ENCODE measurements at places on chromosomes 2 and 18. TPM values are rescaled to one million over a fixed set of nuclear protein-coding genes. Genes with fewer than 3 reads are reported as not detected.
A peak's percentile ranks its signal among the peaks of the same experiment; 100 is the strongest.

GRCh38 chr2:70965506-70965905 lies 12.9 kb upstream of the ANKRD53 start:
- H3K4me1 ChIP-seq, result peaks cover 9% of the 10 kb centered on the region
- H3K27ac ChIP-seq, result no peak overlapping the region
- peaks cover 5% of the 10 kb centered on the region for H3K36me3 ChIP-seq
- peaks cover 93% of the 10 kb centered on the region for H3K27me3 ChIP-seq

The SERPINB13 gene
- not detected for total RNA-seq

DNA sequence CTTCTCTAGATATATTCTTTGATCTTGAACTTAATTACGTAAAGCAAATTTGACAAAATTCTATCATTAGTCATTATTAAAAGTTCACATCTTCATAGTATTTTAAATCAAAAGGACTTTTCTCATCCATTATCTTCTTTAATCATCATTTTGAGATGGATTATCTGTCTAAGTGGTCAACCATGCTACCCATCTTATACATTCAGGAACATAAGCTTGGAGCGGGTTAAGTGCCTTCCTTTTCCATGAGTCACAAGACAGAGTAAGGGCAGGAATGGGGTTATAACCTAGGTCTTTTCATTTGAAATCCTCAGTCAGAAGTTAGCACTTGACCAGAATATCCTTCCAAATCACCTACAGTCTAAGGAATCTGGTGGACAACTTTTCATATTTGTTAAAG lies 297.1 kb downstream of the TCF4 start:
- no peak overlapping the region for H3K27ac ChIP-seq
- no peaks in the 10 kb centered on the region for H3K36me3 ChIP-seq
- no peak for DNase-seq

- no peak overlapping the region for H3K27ac ChIP-seq
- DNase-seq, result peak; percentile 32
- no peak overlapping the region for H3K4me3 ChIP-seq
- H3K4me1 ChIP-seq, result peaks cover 20% of the 10 kb centered on the region
Measured at GRCh38 chr2:191486584-191487320, 191.2 kb upstream of the NABP1 start.

GRCh38 chr2:82120115-82120514 lies 1815.6 kb upstream of the LRRTM1 start:
- no peak overlapping the region for H3K4me3 ChIP-seq
- H3K27me3 ChIP-seq, result no peaks in the 10 kb centered on the region
- DNase-seq, result no peak
- H3K36me3 ChIP-seq, result no peaks in the 10 kb centered on the region
- H3K4me1 ChIP-seq, result peaks cover 32% of the 10 kb centered on the region

GRCh38 chr2:71125506-71126294 lies 4.3 kb downstream of the MCEE start:
- no peak overlapping the region for H3K4me3 ChIP-seq
- no peak overlapping the region for H3K27ac ChIP-seq
- no peaks in the 10 kb centered on the region for H3K4me1 ChIP-seq
- DNase-seq, result no peak

GRCh38 chr2:130936451-130936850 lies 99.7 kb downstream of the ARHGEF4 start:
- no peaks in the 10 kb centered on the region for H3K4me1 ChIP-seq
- no peak overlapping the region for H3K27ac ChIP-seq
- H3K4me3 ChIP-seq, result no peak overlapping the region

The ESPNL gene
- 0.61 TPM for total RNA-seq

DNA sequence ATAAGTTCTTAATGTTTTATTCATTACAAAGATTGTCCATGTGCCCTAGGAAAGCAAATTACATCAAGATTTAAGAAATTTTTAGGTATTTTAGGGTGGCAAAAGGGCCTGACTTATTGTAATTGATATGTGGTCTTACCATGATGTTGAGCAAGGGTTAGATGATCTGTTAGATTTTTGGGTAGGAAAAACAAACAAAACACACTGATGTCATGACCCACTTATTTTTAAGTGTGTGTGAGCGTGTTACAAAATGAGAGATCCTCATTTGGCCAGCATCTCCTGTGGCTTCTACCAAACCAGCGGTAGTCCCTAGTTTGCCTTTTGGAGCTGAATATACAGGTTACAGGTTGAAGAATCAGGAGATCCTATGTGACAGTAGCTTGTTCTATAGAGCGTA lies 89.8 kb upstream of the ITGB6 start:
- DNase-seq, result no peak
- H3K36me3 ChIP-seq, result peaks cover 26% of the 10 kb centered on the region
- H3K27ac ChIP-seq, result no peak overlapping the region

GRCh38 chr2:182954789-182955188 lies 83.5 kb downstream of the NCKAP1 start:
- no peak overlapping the region for H3K27ac ChIP-seq
- H3K36me3 ChIP-seq, result peaks cover 17% of the 10 kb centered on the region
- H3K4me3 ChIP-seq, result no peak overlapping the region
- peaks cover 6% of the 10 kb centered on the region for H3K4me1 ChIP-seq
- DNase-seq, result no peak

The RNF152 gene
- 1.0 TPM for total RNA-seq

GRCh38 chr2:164697688-164698461 lies 76.6 kb upstream of the GRB14 start:
- no peak overlapping the region for H3K27ac ChIP-seq
- H3K36me3 ChIP-seq, result peaks cover 7% of the 10 kb centered on the region
- no peak overlapping the region for H3K4me3 ChIP-seq
- DNase-seq, result no peak
- peaks cover 19% of the 10 kb centered on the region for H3K4me1 ChIP-seq

GRCh38 chr2:213234641-213235040 lies 49.6 kb upstream of the SPAG16 start:
- peaks cover 9% of the 10 kb centered on the region for H3K36me3 ChIP-seq
- no peak overlapping the region for H3K4me3 ChIP-seq
- peaks cover 36% of the 10 kb centered on the region for H3K4me1 ChIP-seq
- H3K27ac ChIP-seq, result no peak overlapping the region

The FEV gene
- not detected for total RNA-seq

DNA sequence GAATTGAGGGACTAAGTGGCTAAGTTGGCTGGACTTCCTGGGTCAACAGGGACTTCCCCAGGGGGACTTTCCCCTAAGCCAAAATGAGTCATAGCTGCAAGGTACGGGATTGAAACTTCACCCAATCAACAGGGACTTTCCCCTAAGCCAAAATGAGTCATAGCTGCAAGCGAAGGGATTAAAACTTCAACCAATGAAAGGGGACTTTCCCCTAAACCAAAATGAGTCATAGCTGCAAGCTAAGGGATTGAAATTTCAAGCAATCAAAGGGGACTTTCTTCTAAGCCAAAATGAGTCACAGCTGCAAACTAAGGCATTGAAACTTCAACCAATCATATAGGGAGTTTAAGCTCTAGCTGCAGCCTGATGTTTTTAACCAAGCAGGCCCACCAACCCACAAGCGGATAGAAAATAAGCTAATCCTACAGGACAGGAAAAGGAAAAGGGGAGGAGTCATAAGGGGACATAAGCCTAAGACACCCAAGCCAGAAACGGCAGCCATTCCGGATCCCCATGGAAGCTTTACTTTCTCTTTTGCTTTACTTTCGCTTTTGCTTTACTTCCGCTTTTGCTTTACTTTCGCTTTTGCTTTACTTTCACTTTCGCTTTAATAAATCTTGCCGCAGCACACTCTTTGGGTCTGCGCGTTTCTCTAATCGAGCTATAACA lies 1375.4 kb upstream of the CELF4 start:
- H3K4me1 ChIP-seq, result peaks cover 18% of the 10 kb centered on the region
- H3K27ac ChIP-seq, result peak overlapping the region; percentile 90
- H3K27me3 ChIP-seq, result no peaks in the 10 kb centered on the region
- peaks cover 18% of the 10 kb centered on the region for H3K36me3 ChIP-seq

GRCh38 chr18:76446321-76447257 lies 48.5 kb downstream of the ZNF516 start:
- H3K27me3 ChIP-seq, result no peaks in the 10 kb centered on the region
- no peak for DNase-seq
- no peak overlapping the region for H3K4me3 ChIP-seq
- H3K36me3 ChIP-seq, result peaks cover 18% of the 10 kb centered on the region
- peaks cover 72% of the 10 kb centered on the region for H3K4me1 ChIP-seq

- no peak for DNase-seq
- H3K36me3 ChIP-seq, result peaks cover under 1% of the 10 kb centered on the region
- no peaks in the 10 kb centered on the region for H3K27me3 ChIP-seq
Measured at GRCh38 chr2:45232818-45233217, 223.6 kb upstream of the SIX2 start.

The HS1BP3 gene
- 28.5 TPM for total RNA-seq

DNA sequence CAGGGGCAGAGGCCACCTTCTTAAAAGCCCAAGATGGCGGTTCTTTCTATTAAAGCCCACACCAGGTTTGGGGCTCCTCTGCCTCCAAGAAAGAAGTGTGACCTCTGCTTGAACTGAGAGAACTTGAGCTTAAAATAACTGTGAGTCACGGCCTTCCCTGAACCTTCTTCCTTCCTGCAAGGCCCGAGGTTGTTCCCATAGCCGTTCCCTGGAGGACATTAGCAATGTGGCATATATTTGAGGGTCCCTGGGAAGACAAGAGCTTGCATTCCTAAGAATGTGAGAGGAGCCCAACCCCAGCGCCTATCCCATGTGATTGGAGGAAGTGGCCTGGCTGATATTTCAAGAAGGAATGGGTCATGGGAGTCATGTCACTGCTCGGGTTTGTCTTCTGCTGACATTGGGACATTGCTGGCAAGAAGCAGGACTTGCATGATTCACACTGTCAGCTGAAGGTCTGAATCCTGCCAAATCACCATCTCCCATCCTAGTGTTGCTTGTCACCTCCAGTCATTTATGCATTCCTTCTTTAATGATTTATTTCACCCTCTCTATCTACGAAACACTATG lies 168.1 kb downstream of the TRIB2 start:
- DNase-seq, result no peak
- H3K27ac ChIP-seq, result no peak overlapping the region
- peaks cover 9% of the 10 kb centered on the region for H3K4me1 ChIP-seq
- H3K4me3 ChIP-seq, result no peak overlapping the region

GRCh38 chr2:201233812-201234662 lies 26.3 kb upstream of the CASP8 start:
- H3K27ac ChIP-seq, result peak overlapping the region; percentile 97
- H3K4me3 ChIP-seq, result peak overlapping the region; percentile 93

- peaks cover 4% of the 10 kb centered on the region for H3K36me3 ChIP-seq
- DNase-seq, result no peak
- H3K4me1 ChIP-seq, result peaks cover 11% of the 10 kb centered on the region
- H3K27ac ChIP-seq, result no peak overlapping the region
- H3K4me3 ChIP-seq, result no peak overlapping the region
Measured at GRCh38 chr2:201441409-201441808, 9.8 kb downstream of the TRAK2 start.

- DNase-seq, result no peak
- H3K4me3 ChIP-seq, result no peak overlapping the region
- no peaks in the 10 kb centered on the region for H3K36me3 ChIP-seq
- H3K4me1 ChIP-seq, result no peaks in the 10 kb centered on the region
- no peak overlapping the region for H3K27ac ChIP-seq
- no peaks in the 10 kb centered on the region for H3K27me3 ChIP-seq
Measured at GRCh38 chr2:144511226-144511810, 8.6 kb downstream of the ZEB2 start.

The C2orf66 gene
- total RNA-seq, result 0.35 TPM

The CRYGD gene
- not detected for total RNA-seq

The FIGN gene
- total RNA-seq, result 8.4 TPM

- DNase-seq, result no peak
- no peaks in the 10 kb centered on the region for H3K4me1 ChIP-seq
- no peaks in the 10 kb centered on the region for H3K36me3 ChIP-seq
- H3K4me3 ChIP-seq, result no peak overlapping the region
- no peak overlapping the region for H3K27ac ChIP-seq
Measured at GRCh38 chr2:218079943-218080913, 11.2 kb downstream of the RUFY4 start.

The PCBP1 gene
- total RNA-seq, result 252 TPM

- H3K27me3 ChIP-seq, result no peaks in the 10 kb centered on the region
- H3K27ac ChIP-seq, result no peak overlapping the region
- H3K4me1 ChIP-seq, result peaks cover 24% of the 10 kb centered on the region
- H3K4me3 ChIP-seq, result no peak overlapping the region
- DNase-seq, result no peak
- no peaks in the 10 kb centered on the region for H3K36me3 ChIP-seq
Measured at GRCh38 chr2:142603759-142604158, 273.7 kb upstream of the KYNU start.

The CSRNP3 gene
- 0.86 TPM for total RNA-seq

DNA sequence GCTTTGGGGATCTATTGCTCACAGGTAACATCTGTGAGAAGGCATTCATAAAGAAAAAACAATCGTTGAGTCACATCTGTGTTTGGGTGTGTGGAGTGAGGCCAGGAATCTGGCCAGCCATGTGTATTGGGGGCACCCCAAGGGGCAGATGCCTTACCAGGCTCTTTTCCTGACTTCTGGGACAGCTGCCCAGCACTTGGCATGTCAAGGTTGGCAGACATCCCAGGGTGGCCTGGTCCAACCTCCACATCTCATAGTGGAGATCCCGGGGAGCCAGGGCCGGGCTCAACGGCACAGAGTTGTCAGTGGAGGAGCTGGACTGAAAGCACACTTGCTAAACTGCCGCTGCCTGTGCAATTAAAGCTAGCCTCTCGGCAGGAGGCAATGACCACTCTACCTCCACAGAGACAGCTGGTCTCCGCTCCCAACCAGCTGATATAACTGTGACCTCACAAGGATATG lies 75.3 kb upstream of the MGAT4A start:
- H3K4me3 ChIP-seq, result no peak overlapping the region
- H3K4me1 ChIP-seq, result peaks cover 26% of the 10 kb centered on the region
- H3K36me3 ChIP-seq, result peaks cover 8% of the 10 kb centered on the region

The TGFA gene
- total RNA-seq, result 104 TPM

GRCh38 chr2:145751155-145751554 lies 1231.2 kb upstream of the ZEB2 start:
- DNase-seq, result no peak
- H3K4me3 ChIP-seq, result peak overlapping the region; percentile 42
- peak overlapping the region; percentile 91 for H3K27ac ChIP-seq
- no peaks in the 10 kb centered on the region for H3K27me3 ChIP-seq
- peaks cover 9% of the 10 kb centered on the region for H3K36me3 ChIP-seq

The CNRIP1 gene
- total RNA-seq, result not detected

- no peak overlapping the region for H3K4me3 ChIP-seq
- no peak for DNase-seq
- peaks cover 4% of the 10 kb centered on the region for H3K36me3 ChIP-seq
- H3K27me3 ChIP-seq, result peaks cover 15% of the 10 kb centered on the region
- peaks cover 6% of the 10 kb centered on the region for H3K4me1 ChIP-seq
Measured at GRCh38 chr2:19700861-19701585, 200.8 kb downstream of the TTC32 start.

- no peak overlapping the region for H3K27ac ChIP-seq
- H3K27me3 ChIP-seq, result no peaks in the 10 kb centered on the region
- DNase-seq, result no peak
- H3K4me3 ChIP-seq, result no peak overlapping the region
- H3K4me1 ChIP-seq, result no peaks in the 10 kb centered on the region
Measured at GRCh38 chr2:188725746-188726360, 248.3 kb upstream of the COL3A1 start.

- peak; percentile 59 for DNase-seq
- H3K27ac ChIP-seq, result peak overlapping the region; percentile 42
- H3K4me1 ChIP-seq, result peaks cover 59% of the 10 kb centered on the region
- no peak overlapping the region for H3K4me3 ChIP-seq
Measured at GRCh38 chr2:111704246-111704645, 179.7 kb downstream of the ANAPC1 start.
